ENCODE measurements at places on chromosomes 2 and 18.

DNA sequence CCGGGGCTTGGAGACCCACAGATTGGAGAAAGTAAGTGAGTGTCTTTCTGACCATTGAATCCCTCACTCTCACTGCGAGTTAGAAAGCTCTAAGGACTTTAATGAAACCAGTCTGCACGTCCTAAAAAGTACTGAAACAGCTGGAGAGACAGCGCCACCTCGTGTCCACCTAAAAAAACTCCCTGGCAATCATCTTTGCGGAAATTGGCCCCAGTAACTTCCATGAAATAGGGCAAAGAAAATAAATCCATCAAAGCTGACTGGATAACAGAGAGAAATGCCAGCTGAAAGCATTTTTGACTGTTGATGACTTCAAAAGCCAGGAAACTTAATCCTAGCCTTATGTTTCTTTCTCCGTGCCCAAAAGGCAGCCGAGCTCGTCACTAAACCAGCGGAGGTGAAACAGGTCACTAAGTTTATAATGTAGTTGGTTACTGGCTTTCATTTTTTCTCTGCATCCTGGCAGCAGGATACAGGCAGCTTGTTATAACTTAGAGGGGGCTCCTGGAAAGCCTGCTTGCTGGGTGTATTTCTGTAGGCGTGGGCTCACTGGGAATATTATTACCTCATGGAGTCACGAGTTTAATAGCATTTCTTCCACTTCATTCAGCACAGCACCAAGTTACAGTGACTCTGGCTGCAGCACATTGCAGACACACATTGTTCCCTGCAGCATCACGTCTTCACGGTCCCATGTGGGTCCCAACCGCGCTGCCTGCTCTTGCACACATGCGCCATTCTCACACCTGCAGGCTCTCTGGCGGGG, 266.5 kb downstream of the HRH4 start:
- peak; percentile 56 for DNase-seq

GRCh38 chr2:196413821-196414274, 225.7 kb upstream of the CCDC150 start:
- DNase-seq, result no peak

DNA sequence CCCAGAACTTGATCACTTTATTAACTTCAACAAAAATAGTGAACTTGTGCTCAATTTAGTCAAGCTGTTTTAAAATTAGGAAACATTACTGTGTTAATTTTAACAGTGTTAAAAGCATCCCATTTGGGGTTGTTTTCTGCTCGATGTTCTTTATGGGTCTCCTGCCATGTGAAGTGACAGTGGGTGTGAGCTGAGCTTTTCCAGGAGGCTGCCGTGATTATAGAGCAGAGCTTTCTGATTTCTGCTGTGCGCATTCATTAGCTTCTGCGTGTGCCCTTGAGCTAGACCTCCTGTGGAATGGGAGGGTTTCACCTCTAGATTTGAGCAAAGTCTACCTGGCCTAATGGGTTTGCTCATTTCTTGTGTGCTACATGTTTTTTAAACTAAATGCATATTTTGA, 121.5 kb downstream of the WDSUB1 start:
- DNase-seq, result no peak

DNA sequence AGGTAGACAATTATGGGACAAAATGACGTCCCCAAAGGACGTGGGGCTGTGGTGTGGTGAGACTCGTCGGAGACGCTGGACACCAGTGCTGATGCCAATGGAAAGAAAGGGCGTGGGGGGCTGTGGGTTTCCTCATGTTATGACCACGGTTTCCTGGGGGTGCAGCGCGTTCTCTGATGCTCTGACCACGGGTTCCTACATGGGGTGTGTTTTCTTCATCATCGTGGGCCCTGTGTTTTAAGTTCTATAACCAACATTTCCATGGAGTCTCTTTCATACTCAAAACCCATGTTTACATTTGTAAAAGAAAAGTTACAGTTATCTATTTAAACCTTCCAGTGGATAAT, 141.6 kb downstream of the RTP5 start:
- no peak for DNase-seq

- no peak for DNase-seq
Observed at GRCh38 chr2:60408811-60409530, 144.5 kb downstream of the BCL11A start.

- no peak for DNase-seq
Observed at GRCh38 chr18:3151399-3152264, 68.1 kb downstream of the MYOM1 start.

GRCh38 chr2:28355521-28356094, 37.0 kb upstream of the FOSL2 start:
- no peak for DNase-seq

GRCh38 chr2:236254001-236254400, 10.2 kb downstream of the ASB18 start:
- DNase-seq, result no peak

DNA sequence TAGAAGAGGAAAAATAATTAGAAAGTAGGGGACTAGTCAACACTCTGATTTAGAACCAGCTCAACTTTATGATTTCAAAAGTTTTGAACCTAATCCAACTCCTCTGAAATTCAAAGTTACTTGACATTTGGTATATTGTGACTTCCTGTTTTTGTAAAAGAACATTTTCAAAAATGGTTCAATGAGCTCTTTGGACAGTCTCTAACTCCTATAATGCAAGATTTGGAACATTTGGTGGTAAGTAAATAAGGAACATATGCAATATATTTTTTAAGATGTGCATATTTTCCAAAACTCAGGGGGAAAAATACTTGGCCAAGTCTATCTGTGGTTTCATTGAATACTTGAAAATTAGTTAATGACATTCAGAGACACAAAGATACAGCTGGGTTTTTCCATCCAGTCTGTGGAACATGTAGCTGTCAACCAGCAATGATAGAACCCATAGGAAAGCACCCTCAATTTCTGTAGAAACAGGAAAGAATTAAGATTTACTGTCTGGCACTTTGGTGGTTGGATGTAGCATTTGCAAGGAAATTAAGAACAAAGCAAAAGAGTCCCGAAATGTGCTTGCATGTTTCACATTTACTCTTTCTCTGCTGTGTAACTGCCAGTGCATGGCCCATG, 17.0 kb upstream of the ANKRD44 start:
- peak; percentile 47 for DNase-seq

DNA sequence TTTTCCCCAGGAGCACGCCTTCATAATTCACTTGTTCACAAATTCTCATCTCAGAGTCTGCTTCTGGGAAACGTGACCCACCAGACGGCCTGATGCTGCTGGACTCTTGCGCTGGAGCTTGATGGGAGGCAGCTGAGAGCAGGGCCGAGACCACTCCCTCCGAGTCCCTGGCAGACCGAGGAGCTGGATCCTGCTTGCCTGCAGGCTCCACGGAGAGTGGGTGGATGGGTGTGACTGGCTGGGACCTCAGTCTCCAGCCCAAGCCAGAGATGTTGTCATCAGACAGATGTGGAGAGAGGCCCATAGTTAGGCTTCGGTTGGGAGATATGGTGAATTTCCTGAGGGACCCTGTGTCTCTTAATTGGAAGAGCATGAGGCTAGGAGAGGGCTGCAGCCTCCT, 76.4 kb downstream of the TSN start:
- DNase-seq, result no peak

- DNase-seq, result no peak
Observed at GRCh38 chr2:140122001-140122400, 1341.8 kb upstream of the NXPH2 start.

DNA sequence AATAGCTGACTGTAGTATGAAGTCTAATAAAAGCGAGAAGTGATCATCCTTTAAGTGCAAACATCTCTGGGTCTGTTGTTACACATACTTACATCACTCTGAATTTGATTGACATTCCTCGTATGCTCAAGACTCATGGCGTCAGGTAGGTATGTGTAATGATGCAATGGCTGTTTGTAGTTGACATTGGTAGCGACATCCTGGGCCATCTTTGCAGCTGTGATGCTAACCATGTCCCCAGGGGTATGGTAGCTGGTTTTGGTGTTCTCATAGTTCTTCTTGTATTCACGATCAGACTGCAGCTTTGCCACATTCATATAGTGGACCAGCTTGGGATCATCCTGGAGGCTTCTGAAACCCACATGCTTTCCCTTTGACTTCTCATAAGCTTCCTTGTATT, 62.0 kb downstream of the NEB start:
- no peak for DNase-seq

- no peak for DNase-seq
Observed at GRCh38 chr2:101623031-101623521, 74.4 kb upstream of the MAP4K4 start.

Data from SK-N-MC (cell line).